ENCODE measurements at places on chromosomes 6 and 20. TPM values are rescaled to one million over a fixed set of nuclear protein-coding genes. Genes with fewer than 3 reads are reported as not detected.
A peak's percentile ranks its signal among the peaks of the same experiment; 100 is the strongest.

DNA sequence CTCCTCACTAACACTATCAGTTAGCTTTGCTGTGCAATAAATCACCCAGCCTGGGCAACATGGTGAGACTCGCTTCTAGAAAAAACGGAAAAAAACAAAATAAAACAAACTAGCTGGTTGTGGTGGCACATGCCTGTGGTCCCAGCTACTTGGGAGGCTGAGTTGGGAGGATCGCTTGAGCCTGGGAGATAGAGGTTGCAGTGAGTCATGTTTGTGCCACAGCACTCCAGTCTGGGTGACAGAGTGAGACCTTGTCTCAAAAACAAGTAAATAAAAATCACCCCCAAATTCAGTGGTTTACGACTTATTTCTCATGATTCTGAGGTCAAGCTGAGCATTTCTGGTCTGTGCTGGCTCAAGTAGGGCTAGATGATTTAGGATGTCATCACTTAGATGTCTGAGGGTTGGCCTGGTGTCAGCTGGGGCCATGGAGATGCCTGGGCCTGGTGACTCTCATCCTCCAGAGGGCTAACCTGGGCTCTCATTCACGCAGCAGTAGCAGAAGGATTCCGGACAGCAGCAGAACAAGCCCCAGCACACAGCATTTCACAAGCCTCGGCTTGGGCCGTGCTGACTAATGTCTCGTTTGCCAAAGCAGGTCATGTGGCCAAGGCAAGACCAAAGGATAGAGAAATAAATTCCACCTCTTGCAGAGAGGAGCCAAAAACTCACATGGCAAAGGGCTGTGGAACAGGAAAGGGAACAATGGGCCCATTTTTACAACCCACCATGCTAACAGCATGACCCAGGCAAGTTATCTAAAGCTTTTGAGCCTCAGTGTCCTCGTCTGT lies 32.5 kb downstream of the MGME1 start:
- peaks cover 5% of the 10 kb centered on the region for H3K27me3 ChIP-seq
- no peak overlapping the region for H3K4me3 ChIP-seq
- H3K4me1 ChIP-seq, result peaks cover 13% of the 10 kb centered on the region

GRCh38 chr20:53898556-53898931 lies 171.8 kb downstream of the BCAS1 start:
- H3K36me3 ChIP-seq, result no peaks in the 10 kb centered on the region
- DNase-seq, result no peak
- H3K4me1 ChIP-seq, result peaks cover 55% of the 10 kb centered on the region
- no peak overlapping the region for H3K27ac ChIP-seq

CST7 gene
- total RNA-seq, result 182 TPM

GRCh38 chr6:103001724-103002123 lies 1608.2 kb downstream of the GRIK2 start:
- no peaks in the 10 kb centered on the region for H3K27me3 ChIP-seq
- H3K4me1 ChIP-seq, result no peaks in the 10 kb centered on the region
- DNase-seq, result no peak
- H3K4me3 ChIP-seq, result no peak overlapping the region
- H3K36me3 ChIP-seq, result no peaks in the 10 kb centered on the region

DNA sequence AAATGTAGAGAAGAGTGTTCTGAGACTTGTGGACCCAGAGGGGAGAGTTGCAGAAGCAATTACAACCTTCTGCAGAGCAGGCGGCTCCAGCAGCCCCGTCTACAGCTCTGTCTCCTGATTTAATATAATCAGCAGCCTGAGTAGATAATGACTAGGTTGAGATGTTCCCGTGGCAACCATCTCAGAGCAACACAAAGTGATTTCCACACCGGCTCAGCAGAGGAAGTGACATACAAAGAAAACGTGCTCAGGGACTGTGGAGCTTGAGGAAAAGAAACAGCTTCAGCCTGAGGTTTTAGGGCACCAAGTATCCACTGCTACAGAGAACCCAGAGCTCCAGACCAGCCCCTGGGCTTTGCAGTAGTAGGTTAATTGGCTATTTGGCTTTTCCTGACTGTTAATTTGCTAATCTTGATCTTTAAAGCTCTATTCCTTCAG lies 136.4 kb downstream of the MTFR2 start:
- DNase-seq, result no peak
- peaks cover 15% of the 10 kb centered on the region for H3K27me3 ChIP-seq
- H3K4me1 ChIP-seq, result no peaks in the 10 kb centered on the region

ID1 gene
- total RNA-seq, result 0.58 TPM

DNA sequence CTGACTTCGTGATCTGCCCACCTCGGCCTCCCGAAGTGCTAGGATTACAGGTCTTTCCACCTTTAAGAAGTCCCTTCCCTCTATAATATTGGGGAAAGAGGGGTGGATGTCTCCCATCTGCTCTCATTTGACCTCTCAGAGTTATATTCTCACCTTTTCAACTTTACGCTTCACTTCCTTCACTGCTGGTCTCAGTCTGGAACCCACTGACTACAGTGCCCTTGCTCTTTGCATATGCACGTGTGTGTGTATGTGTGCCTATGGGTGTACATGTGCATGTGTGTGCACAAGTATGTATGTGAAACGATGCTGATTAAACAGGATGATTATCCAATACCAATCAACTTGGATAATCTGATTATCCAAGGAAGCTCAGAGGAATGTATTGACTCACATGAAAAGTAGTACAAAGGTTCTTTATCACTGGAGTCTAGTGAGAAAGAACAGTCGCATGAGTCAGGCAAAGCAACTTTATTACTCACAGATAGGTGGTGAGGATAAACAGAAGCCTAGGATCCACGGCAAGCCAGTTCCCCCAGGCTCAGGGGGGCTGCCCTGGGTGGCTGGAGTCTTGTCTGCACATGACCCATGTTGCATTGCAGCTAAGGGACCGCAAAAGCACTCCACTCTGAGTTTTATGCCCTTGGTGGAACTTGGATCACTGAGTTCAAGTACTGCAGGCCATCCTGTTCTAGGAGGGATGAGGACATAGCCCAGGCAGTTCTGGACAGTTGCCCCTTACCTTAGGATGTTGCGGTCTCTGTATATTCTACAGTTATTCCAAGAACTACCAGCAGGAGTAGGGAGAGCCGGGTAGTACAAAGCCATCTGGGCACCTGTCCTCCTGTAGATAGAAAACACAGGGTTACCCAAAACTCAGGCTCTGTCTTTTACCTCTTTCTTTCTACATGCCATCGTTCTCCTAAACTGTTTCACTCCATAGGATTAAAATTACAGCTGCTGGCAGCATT lies 50.9 kb downstream of the SNRNP48 start:
- no peak for DNase-seq
- peaks cover 2% of the 10 kb centered on the region for H3K27me3 ChIP-seq
- H3K4me3 ChIP-seq, result no peak overlapping the region
- no peaks in the 10 kb centered on the region for H3K4me1 ChIP-seq
- no peak overlapping the region for H3K27ac ChIP-seq
- no peaks in the 10 kb centered on the region for H3K36me3 ChIP-seq

DNA sequence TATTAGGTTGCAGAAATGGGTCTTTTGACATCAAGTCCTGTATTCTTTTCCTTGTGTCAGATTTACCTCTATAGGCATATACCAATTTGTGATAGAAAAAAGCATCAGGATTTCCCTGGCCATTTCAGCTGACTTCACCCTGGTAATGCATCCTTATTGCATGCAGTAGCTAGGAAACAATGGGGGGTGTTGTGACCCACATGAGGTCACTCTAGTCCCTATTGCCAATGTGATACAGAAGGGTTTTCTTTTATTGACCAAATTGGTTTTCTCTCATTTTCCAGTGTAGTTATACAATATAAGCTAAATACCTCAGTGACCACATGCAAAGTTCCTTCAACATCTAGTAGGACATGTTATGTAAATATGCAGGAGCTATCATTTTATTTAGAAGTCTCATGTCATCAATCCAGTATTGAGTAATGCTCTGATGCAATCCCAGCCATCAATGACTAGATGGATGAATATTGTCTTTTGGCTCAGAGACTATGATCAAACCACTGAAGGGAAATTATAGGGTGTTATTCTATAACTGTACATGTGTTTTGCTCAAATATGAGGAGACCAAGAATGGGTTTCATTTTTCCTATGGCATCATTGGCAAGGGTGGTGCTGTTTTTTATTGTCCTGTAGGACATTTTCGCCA lies 177.7 kb downstream of the KLHL32 start:
- no peaks in the 10 kb centered on the region for H3K36me3 ChIP-seq
- no peak overlapping the region for H3K27ac ChIP-seq
- no peak for DNase-seq

GRCh38 chr6:11111769-11112437 lies 378 bp upstream of the ERVFRD-1 start:
- peaks cover 26% of the 10 kb centered on the region for H3K4me1 ChIP-seq
- no peak overlapping the region for H3K27ac ChIP-seq
- no peaks in the 10 kb centered on the region for H3K36me3 ChIP-seq
- H3K4me3 ChIP-seq, result peak overlapping the region; percentile 22
- no peak for DNase-seq

DNA sequence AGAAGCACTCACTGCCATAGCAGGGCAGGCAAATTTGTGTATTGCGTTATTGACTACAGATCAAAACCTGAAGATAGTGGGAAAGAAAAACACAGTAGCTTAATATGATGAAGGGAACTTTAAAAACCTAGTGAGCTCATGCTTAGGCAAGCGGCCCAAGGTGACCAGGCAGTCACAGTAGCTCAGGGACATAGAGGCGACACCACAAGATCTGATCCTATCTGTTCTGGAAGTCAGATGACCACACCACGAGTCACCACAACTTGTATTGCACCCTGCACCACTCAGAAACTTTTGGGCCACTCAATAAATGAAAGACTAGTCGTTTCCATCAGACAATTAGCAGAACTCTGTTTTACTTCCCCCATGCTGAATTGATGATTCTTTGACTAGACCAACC lies 4.9 kb downstream of the CLIC5 start:
- DNase-seq, result peak; percentile 20
- no peaks in the 10 kb centered on the region for H3K36me3 ChIP-seq
- H3K4me3 ChIP-seq, result peak overlapping the region; percentile 56
- H3K27ac ChIP-seq, result peak overlapping the region; percentile 90
- H3K4me1 ChIP-seq, result peaks cover 57% of the 10 kb centered on the region

GRCh38 chr20:35225319-35226125 lies 968 bp upstream of the MMP24 start:
- peaks cover 3% of the 10 kb centered on the region for H3K36me3 ChIP-seq
- H3K4me3 ChIP-seq, result peak overlapping the region; percentile 24
- H3K27ac ChIP-seq, result no peak overlapping the region
- H3K27me3 ChIP-seq, result peaks cover 47% of the 10 kb centered on the region

UNC5CL gene
- 2.3 TPM for total RNA-seq

DNA sequence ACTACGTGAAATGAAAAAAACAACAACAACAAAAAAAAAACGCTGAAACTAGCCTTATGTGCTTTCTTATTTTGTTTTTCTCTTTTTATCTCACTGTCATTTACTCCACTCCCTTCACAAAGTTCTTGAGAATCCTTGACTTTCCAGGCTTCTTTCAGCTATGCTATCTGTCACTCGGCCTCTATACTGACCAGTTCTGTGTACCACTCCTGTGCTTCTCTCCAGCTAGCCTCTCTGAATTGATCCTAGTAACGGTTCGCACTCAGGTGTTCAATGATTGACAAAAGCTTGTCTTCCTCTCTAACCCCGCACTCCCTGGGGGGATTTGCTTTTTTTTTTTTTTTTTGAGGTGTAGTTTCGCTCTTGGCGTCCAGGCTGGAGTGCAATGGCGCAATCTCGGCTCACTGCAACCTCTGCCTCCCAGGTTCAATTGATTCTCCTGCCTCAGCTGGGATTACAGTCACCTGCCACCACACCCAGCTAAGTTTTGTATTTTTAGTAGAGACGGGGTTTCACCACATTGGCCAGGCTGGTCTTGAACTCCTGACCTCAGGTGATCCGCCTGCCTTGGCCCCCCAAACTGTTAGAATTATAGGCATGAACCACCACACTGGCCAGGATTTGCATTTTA lies 31.8 kb downstream of the MLIP start:
- H3K27me3 ChIP-seq, result no peaks in the 10 kb centered on the region
- H3K36me3 ChIP-seq, result no peaks in the 10 kb centered on the region
- no peak overlapping the region for H3K4me3 ChIP-seq

DNA sequence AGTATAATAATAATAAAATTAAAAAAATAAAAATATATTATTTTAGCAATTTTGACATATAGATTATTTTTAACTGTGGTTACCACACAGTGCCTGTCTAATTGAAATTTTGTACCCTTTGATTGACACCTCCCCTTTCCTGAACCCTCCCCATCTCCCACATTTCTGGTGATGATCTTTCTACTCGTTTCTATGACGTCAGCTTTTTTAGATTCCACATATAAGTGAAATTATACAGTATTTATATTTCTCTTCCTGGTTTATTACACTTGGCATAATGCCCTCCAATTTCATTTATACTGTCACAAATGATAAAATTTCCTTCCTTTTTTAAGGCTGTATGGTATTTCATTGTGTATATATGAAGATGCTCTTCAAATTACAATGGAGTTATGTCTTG lies 258.1 kb upstream of the PTCHD4 start:
- H3K27me3 ChIP-seq, result no peaks in the 10 kb centered on the region
- no peak for DNase-seq
- H3K4me1 ChIP-seq, result no peaks in the 10 kb centered on the region
- no peak overlapping the region for H3K4me3 ChIP-seq

GRCh38 chr6:16731478-16732051 lies 29.7 kb downstream of the ATXN1 start:
- no peaks in the 10 kb centered on the region for H3K27me3 ChIP-seq
- peaks cover 75% of the 10 kb centered on the region for H3K4me1 ChIP-seq
